SK-N-SH (cell line): ENCODE measurements at places on chromosomes 4 and X. TPM values are rescaled to one million over a fixed set of nuclear protein-coding genes. Genes with fewer than 3 reads are reported as not detected.

Gene MAGEA11
- polyA plus RNA-seq: 0.03 and 0.06 TPM in 2 replicates

Gene MTM1
- 2.7 and 3.0 TPM in 2 replicates for polyA plus RNA-seq

Gene STPG2
- polyA plus RNA-seq: not detected in 2 replicates

GRCh38 chr4:126740687-126741086, 892.1 kb upstream of the INTU start:
- no peak for DNase-seq

GRCh38 chr4:41795796-41796385, 47.4 kb upstream of the PHOX2B start:
- peak; percentile 21 for DNase-seq

GRCh38 chr4:89617317-89617716, 219.6 kb downstream of the SNCA start:
- DNase-seq: no peak

DNA sequence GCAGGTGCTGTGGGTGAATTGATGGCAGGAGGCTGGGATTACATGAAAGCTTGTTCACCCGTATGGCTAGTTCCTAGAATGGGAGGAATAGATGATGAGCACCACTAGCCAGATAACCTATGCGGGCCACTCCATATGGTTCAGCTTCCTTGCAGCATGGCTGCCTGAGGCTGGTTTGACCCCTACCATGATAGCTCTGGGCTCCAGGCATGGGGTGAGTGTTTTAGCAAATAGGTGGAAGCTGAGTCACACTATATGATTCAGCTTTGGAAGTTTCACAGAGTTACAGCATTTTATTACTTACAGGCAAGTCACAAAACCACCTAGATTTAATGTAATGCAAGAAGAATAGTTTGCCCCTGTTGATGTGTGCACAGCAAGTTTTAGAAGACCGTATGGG, 603.2 kb downstream of the STIM2 start:
- DNase-seq: no peak

DNA sequence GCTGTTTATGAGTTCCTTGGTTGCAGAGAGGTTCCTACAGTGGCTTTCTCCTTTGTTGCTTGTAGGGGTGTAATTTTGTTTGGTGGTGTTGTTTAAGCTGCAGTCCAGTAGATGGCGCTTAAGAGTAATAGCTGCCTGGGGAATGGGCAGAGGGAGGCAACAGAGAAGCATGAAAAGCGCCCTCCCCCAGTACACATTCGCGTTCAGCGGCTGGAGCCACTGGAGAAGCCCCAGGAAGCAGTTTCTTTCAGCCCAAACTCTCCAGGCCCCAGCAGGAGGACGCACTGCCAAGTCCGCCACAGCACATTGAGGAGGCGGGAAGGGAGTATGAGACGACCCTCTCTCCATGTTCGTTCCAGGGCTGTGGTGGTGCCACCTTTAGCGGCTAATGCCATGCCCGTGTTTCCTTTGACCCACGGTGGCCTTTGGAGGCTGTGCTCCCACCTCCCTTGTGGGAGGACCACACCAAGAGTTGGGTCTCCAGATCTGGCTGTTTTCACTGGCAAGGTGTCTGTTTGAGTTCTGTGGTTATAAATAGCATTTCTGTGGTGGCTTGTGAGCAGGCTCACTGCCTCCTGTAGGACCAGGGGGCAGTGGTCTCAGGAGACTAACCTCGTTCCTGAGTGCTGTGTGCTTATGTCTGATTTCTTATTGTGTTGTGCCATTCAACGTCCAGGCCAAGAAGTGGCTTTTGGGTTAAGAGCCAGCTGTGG, 252.3 kb downstream of the ARHGAP10 start:
- peak; percentile 55 for DNase-seq

DNA sequence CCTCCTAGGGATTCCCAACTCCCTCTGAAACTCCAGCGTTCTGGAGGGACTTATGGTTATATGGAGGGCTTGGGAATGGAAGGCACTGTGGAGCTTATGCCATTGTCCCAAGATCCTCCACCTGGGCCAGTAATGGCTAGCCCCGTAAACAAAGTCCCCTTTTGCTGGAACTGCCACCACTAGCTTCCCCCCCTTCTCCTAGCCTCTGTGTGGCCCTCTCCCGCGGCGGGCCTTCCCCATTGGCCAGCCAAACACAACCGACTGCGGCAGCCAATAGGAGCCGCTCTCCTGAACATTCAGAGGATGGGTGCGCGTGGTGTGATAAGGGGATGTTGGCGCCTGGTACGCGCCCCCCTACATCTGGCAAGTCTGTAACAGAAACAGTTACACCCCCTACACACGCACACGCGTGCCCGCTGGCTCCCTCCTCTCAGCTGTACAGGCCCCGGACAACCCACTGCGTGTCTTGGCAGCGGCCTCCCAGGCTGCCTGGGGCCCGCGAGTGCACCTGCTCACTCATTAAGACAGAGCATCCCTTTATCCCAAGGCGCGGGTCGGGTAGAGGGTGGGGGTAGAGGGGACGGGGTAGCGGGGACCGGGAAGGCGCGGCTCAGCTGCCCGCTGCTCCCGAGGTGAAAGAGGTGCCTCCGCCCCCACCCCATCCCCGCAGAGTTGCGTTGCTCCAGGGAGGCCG, 863 bp upstream of the RAB33A start:
- DNase-seq: peak; percentile 83

DNA sequence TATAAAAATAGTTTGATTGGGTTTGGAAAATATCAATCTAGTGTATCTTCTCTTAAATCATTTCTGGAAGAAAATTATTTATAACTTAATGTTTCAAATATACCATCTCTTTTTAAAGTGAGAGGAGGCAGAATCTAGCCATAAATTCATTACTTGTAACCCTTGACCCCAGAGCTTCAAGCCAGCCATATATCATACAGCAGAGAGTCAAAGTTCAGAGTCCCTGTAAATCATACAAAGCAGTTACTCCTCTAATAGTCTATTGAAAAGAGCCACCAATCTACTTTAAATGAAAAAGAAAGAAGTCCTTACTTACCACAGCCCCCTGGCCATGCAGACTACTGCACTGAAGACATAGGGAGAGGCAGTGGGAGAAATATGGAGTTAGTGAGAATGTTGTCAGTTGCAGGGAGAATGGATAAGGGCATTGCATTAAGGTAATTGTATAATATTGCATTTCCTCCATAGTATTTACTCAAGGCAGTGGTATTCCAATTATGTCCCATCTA, 229.5 kb downstream of the NKX6-1 start:
- DNase-seq: no peak

- DNase-seq: peak; percentile 18
These were observed 249.3 kb upstream of the PRKX start for GRCh38 chrX:3962511-3963311.

DNA sequence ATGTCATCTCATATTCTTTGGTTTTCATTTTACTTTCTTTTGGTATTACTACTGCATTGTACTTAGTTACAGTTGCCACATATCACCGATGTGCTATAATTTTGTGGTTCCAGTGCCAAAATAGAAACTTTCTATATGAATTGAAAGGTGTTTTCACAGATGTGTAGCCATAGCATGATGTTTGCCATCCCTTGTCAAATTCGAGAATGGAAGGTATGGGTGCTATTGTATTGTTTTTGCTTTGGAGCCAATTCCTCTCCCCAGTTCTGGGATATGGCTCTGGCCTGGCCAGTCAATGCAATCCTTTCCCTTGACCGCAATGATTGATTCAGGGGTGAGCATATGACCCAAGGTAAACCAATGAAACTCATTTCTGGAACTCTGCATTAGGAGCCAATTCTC, 86.2 kb upstream of the RPS6KA3 start:
- DNase-seq: no peak

DNA sequence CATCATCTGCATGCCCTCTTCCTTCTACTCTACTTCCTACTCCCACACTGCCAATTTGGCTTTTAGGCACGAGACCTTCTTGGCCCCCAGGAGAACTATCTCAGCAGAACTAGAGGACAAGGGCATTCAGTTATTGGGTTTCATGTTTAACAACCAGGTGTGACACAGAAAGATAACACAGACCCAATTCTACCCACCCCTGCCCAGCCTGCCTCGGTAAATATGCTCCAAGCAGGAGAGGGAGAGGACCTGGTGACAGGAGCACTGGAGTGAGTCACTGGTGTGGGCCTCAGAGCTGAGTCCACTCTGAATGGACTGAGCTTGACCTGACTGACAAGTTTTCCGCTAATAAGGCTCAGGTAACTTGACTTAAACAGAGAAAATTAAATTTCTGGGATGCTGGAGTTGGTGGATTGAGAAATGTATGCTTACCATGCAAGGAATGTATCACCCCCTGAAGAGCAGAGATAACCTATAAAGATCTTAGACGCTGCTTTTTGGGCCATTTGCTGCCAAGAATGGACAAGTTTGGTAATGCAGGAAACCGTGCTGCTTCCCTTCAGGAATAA, 52.5 kb downstream of the CASP3 start:
- no peak for DNase-seq

DNA sequence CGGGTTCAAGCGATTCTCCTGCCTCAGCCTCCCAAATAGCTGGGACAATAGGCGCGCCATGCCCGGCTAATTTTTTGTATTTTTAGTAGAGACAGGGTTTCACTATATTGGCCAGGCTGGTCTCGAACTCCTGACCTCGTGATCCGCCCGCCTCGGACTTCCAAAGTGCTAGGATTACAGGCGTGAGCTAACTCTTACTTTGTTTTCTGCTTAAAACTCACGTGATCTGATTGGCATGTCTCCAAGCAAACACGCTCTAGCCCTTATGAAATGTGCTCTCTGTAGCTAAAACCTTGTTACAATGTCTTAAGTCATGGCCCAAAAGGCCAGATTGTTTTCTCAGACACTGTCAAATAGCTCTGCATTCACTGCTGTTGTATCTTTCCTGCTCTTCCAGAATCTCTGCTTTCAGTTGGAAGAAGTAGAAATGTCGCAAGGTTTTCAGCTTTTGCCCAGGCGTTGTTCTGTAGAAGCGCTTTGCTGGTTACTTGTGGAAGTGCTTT, 39.7 kb upstream of the OGT start:
- no peak for DNase-seq

DNA sequence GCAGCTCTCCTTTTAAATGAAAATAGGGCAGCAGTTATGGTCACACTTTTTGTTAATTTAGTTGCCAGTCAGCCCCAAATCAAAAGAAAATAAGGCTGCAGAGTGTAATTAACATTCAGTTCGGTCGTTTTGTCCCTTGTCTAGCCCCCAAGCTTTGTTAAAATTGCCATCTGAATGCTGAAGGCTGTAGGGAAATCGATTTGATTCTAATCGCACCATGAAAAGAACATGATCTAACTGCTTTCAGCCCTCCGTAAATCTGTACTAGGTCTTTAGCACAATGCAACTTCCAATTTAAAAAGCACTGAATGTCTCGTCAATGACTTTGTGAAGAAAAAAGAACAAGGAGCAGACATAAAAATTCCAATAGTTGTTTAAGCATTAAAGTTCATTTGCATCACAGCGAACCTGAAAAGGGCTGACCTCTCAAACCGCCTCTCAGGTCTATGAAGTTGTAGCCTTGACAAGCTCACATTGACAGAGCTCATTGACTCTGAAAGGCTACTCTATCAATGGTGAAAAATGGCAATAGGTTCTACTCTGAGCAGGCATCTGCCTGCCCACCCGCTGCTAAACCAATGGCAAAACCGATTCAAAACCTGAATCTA, 48.9 kb downstream of the CHIC2 start:
- DNase-seq: no peak

DNA sequence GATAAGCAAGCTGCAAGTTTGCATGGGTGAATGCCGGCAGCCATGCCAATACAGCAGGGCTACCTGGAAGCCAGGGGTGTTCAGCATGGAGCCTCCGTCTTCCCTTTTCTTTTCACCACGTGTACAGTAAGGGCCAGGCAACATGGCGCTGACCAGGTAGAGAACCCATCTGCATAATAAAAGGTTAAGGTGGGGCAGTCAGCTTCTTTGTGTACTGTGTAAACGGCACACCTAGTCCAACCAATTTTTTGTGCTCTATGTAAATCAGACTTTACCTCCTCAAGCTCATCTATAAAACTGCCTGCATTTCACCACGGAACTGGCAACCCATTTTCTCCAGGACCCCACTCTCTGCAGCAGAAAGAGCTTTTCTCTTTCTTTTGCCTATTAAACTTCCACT, 286.8 kb upstream of the VCX3A start:
- DNase-seq: no peak

DNA sequence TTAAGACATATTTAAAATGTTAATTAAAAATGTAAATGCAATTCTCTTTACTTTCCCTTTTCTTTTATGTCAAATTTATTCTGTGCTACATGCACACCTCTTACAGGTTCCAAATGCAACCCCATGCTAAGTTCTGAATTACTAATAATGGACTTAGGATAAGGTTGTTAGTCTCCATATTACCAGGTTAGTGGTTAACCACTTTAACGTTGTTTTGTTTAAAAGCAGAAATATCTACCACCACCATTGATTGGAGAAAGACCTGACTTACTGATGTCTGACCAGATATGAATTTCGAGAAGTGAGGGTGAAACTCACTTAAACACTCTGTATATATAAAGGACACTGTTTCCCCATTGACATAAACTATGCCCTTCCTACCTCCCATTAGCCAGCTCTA, 6.9 kb upstream of the TRPC3 start:
- DNase-seq: no peak
